ENCODE measurements at places on chromosomes 4 and X.

DNA sequence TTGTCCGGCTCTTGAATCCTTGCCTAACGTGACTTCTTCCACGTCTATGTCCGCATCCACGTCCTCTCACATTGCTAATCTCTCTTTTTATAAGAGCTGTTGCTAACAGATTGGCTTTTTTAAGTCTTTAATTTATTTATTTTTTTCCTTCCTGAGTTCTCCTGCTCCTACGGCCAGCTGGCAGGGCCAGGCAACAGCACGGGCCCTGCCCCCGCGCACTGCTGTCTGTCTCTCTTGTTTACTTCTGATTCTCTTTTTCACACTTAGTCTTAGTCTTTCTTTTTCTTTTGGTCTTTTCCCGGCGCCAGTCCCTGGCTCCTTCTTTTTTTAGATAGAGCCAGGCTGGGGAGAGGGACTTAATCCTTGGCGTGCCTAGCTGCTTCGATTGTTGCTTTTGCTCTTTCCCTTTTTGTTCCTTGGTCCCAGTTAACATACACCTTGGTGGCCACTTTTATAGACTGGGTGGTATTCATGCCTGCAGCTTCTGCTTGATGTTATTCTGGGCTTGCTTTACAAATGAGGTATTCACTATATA, 53.2 kb upstream of the RBMX start:
- no peak for DNase-seq

DNA sequence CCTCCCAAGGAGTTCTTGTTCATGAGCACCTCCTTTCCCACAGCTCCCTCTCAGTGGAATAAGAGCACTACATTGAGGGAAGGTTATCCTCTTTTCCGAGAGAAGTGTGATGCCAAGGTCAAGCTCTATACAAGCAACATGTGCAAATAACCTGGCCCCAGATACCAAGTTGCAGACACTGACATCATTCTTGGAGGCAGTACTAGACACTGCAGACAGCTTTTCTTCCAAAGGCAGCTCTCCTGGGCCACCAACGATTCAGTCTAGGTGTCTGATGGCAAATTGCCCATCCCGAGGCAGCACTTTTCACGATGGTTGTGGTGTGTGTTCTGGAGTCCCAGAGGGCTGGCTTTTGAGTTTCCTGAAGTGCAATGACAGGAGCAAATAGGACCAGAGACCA, 384.9 kb downstream of the TLL1 start:
- no peak for DNase-seq

- DNase-seq, result no peak
These were observed 216.6 kb upstream of the SLC7A11 start for GRCh38 chr4:138458751-138459150.

GRCh38 chr4:25131926-25132325, 28.3 kb downstream of the SEPSECS start:
- DNase-seq, result no peak

GRCh38 chr4:7518871-7519637, 84.3 kb upstream of the PSAPL1 start:
- no peak for DNase-seq

DNA sequence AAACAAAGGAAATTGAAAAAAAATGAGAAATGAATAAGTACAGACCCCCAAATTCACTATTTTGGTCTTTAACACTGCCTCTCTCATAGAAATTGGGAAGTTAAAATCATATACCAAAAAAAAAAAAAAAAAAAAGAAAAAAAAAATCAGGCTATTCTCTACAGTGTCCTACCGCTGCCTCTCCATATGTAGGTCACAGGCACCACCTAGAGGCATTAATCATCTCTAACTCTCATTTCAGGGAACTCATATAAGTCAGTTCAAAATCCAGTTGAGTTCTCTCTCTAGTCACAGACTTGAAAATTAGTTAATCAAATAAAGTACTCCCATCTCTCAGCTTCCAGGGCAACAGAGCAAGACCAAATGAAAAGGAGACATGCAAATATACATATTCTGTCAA, 47.9 kb downstream of the COX18 start:
- DNase-seq, result no peak
